ENCODE measurements at places on chromosomes 7 and 10.

DNA sequence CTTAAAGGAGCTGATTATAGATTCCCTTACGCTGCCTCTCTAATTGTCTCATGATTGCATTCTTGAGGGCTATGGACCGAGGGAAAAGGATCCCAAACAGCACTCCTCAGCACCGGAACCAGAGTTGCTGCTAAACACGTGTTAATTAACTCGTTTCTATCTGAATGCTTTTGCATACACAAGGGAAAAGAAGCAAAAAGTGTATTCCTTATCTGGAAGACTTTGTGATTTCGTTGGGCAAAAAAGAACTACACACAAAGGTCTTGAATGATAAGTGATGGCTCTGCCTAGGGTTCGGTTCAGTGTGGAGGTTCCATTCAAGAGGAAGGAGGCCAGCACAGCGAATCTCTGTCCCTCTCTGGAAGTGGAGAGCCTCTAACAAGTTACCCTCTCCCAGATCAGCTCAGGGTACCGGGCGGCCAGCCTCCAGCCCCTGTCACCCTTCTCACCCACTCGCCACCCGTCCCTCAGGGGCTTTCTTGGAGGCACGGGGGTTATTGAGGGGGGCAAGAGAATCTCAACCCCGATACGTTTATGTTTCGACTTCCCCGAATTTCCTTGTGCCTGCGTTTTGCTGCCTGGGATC is 515 bp upstream of the SLC4A2 start:
- DNase-seq: no peak

- no peak for DNase-seq
These were observed 9.7 kb downstream of the CACUL1 start for GRCh38 chr10:118745056-118745455.

DNA sequence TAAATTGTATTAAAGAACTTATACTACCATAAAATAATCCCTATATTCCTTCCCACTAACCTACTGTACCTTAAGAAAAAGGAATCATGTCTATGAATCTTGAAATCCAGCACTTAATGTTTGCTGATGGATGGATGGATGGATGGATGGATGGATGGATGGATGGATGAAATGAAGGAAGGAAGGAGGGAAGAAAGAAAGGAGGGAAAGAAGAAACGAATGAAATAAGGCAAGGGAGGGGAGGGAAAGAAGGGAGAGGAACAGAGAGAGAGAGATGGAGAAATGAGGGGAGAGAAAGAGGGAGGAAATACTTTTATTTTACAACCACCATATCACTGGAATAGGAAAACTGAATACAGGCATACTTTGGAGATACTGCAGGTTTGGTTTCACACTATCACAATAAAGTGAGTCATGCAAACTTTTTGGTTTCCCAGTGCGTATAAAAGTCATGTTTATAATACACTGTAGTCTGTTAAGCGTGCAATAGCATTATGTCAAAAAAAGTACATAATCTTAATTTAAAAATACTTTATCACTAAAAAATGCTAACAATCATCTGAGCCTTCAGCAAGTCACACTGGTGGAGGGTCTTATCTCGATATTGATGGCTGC is 219.8 kb downstream of the CHCHD3 start:
- no peak for DNase-seq

- DNase-seq: no peak
These were observed 47.1 kb upstream of the CCNY start for GRCh38 chr10:35289198-35289597.

DNA sequence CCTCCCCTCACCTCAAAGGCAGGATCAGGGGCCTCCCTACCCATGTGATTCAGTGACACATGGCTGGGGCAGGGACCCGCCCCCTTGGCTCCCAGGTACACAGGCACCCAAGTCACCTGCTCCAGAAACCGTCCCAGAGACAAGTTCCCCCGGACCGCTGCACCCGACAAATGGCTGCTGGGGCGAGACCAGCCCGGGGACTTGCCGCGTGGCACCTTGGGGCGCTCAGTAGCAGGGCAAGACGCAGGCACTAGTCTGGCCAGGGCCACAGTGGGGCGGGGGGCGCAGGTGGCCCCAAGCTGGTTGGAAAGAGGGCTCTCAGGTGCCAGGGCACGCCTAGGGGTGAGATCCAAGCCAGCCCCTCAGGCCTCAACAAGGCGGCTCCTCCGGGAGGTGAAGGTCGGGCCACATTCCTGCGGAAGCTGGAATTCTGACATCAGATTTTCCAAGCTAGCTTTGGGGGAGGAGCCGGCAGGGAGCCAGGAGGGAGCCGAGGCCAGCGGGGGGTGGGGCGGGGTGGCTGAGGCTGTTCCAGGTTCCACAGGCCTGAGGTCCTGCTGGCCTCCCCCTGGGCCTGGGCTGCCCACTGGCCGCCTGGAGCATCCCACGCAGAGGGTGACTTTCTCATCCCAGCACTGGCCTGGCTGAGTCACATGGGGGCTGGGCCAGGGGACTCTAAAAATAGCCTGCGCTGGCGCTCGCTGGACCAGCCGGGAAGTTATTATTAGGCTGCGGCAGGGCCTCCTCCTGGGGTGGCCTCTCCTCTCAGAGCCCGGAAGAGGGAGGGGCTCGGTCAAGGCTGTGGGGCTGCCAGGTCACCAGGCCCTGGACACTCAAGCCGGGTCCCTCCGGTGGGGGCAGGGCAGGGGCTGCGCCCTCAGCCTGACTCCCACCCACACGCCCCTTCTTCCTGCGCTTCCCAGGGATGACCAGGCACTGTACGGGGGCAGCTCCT is 20.5 kb upstream of the INPP5A start:
- DNase-seq: peak; percentile 93

DNA sequence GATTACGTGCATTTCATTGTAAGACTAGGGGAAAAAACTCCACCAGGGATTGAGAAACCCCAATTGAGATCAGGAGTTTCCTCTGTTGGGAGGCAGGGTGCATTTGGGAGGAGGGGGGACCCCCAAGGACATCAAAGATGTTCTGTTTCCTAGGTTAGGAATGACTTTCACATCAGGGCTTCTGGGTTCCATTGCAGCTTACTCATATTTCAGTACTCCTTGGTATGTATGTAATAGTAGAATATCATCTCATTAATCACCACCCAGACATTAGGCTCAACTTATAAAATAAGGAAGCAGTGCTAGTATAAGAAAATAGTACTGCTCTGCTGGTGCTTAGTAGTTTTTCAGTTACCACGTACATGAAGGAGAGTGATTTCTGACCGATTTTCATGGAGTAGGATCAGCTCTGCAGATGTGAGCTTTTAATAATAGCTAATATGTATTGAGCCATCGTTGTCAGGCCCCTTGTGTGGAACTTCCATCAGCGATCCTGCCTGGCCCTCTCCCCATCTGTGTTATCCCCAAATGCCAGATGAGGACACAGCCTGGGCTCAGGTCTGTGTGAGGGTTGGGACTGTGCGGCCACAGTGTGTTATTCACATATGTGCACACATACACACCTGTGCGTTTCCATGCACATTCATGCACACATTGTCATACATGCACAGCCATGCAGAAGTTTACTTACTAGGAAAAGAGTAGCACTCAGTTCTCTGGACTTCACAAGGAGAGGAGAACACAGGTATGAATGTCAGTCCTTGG is 23.5 kb downstream of the UPP1 start:
- DNase-seq: peak; percentile 68

- peak; percentile 27 for DNase-seq
These were observed 54.9 kb downstream of the PDGFA start for GRCh38 chr7:464454-465401.

- peak; percentile 17 for DNase-seq
These were observed 26.2 kb downstream of the ABLIM1 start for GRCh38 chr10:114631666-114632417.

DNA sequence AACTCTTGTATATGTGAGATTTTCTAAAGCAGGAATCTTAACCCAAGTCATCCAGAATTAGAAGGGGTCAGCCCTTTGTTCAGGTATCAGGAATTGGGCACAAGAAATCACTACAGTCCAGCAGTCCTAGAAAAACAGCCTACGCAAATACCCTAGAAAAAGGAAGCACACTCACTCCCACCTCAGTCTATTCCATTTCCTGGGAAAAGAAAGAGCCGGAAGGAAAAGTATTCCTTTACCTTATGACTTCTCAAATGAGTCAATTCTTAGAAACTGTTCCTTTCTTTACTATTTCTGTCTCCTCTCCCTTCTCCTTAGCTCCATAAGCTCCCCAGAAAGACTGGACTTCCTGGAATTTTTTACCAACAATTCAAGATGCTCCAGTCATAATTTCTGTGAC is 62.7 kb downstream of the DNAJC12 start:
- no peak for DNase-seq

GRCh38 chr7:101978683-101979082 is 161.3 kb downstream of the CUX1 start:
- DNase-seq: no peak

GRCh38 chr10:113930482-113931057 is 76.1 kb downstream of the NHLRC2 start:
- no peak for DNase-seq

DNA sequence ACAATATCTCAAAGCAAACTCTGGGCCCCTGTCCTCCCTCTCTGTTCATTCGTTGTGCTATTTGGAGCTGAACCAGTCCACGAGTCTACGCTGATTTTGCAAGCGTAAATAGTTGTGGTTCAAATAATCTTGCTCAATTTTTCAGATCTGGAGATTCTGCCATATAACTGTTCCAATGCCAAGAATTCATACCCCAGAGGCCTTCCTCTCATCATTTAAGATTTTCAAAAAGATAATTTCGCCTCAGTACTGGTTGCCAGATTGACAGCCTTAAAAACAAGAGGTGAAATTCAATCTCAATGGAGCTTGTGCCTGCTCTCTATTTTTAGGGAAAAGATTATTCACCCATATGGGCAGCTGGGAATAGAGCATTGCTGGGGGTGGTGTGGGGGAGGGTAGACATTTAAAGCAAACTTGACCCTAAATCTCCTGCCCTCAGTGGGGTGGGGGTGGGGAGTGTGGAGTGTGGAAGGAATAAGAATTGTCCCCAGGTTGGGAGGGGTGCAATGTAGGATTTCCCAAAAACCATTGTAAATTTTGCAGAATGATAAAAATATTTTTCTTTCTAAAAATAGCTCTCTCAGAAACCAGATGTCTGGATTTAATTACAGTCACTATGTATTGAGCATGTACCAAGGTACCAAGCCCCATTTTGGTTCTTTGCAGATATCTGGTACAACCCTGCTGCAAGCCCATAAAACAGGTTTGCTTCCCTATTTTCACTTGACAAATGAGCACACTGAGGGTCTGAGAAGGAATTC is 104.7 kb upstream of the EEPD1 start:
- DNase-seq: peak; percentile 98

DNA sequence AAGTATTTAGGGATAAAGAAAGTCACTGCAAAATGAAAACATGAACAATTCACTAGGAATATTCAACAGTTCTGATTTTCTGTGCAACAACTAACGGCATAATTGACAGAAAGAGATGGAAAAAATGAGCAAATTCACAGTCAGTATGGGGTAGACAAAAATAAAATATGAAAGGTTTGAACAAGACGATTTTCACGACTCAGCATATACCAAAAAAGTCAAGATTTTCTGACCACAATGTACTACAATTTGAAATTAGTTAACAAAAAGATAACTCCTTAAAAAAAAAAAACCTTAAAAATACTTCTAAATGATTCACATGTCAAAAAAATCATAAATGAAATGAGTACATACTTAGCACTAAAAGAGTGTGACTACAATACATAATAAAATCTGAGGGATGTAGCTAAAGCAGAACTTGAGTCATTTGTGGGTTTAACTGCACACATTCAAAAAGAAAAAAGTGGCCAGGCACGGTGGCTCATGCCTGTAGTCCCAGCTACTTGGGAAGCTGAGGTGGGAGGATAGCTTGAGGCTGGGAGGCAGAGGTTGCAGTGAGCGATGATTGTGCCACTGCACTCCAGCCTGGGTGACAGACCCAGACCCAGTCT is 22.6 kb upstream of the MTURN start:
- no peak for DNase-seq

- no peak for DNase-seq
These were observed 44.5 kb upstream of the CHCHD3 start for GRCh38 chr7:133126422-133126821.

DNA sequence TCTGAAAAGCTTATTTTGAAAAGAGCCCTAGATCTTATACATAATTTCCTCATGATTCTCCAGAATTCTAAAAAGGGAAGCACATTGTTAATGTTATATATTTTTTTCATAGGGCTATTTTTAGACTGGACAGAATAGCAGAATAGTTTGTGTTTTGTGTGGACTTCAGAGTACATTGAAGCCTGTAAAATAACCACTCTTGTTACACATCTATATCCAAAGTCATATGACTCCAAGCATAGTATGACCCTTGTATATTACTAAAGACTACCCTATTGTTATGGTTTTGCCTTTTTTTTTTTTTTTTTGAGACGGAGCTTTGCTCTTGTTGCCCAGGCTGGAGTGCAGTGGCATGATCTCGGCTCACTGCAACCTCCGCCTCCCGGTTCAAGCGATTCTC is 26.1 kb upstream of the FIS1 start:
- no peak for DNase-seq

DNA sequence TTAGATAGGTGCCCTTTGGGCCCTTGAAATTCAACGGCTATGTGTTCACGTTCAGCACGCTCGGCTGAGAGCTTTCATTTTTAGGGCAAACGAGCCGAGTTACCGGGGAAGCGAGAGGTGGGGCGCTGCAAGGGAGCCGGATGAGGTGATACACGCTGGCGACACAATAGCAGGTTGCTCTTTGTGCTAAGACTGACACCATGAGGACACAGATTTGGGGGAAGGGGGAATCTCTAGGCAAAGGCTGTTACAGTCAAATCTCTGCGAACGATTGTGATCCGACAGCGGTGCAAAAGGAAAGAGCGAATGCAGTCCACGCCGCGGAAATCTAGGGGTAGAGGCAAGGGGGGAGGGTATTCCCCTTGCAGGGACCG is 667 bp downstream of the KLLN start:
- no peak for DNase-seq

GRCh38 chr10:5165738-5166137 is 19.2 kb downstream of the AKR1C8 start:
- DNase-seq: peak; percentile 3

GRCh38 chr7:103996639-103997038 is 7.2 kb upstream of the RELN start:
- DNase-seq: no peak

- DNase-seq: peak; percentile 98
These were observed 93.6 kb upstream of the COL1A2 start for GRCh38 chr7:94301024-94301586.

GRCh38 chr7:24214670-24215069 is 69.3 kb upstream of the NPY start:
- no peak for DNase-seq

DNA sequence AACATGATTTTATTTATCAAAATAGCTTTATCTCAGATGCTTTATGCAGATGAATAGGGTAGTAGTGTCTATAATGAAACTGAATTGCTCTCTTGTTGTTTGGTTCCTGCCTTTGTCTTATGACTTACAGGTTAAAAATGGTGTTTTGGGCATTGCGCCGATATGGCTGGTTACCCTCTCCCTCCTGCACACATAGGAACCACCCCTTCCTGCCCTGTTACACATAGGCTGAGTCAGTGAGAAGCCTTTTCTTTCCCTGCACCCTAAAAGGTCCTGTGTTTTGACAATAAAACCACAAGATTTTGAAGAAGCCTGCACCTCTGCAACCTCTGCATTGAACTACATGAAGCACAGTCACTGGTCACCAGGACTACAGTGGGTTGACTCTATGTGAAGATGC is 655.8 kb upstream of the ANKRD30A start:
- DNase-seq: peak; percentile 54

- DNase-seq: no peak
These were observed 42.2 kb upstream of the PFKP start for GRCh38 chr10:3025026-3025683.

GRCh38 chr7:43572516-43573049 is 10.3 kb upstream of the STK17A start:
- peak; percentile 100 for DNase-seq

All from fibroblast of skin of right quadriceps (primary cell).